ENCODE measurements at places on chromosomes 3 and 15.

DNA sequence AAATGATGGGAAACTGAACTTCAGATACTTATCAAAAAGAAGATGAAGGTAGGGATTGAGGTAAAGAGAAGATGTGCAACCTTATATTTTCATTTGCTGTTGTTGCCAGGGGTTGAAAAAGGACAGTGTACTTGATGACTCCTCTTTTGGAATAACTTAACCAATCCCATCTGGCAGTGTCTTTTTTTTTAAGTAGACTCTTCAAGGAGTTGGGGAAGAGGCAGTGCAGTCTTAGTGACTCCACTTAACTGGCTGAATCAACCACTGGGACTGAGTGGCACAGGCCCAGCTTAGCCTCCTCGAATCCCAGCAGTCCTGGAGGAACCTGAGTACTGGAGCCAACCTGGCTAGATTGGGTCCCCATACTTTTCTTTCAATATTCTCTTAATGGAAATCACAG, 27.3 kb upstream of the FILIP1L start:
- no peak for DNase-seq

DNA sequence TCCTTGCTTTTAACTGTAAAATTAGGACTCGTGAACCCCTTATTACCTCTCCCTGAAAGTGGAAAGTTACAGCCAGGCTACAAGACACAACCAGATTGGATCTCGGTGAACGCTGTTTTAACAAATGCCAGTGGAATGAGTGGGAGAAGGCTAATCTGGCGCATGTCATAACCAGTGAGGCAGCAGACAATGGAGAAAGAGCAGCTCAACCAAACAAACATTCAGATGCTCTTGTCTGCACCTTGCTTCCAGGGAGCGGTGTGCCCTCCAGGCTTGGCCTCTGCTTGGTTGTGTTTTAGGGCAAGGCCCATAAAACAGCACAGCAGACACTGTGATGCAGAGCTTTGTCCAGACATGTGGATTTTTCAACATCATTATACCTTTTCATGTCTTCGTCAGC, 45.9 kb upstream of the ATP1B3 start:
- no peak for DNase-seq

DNA sequence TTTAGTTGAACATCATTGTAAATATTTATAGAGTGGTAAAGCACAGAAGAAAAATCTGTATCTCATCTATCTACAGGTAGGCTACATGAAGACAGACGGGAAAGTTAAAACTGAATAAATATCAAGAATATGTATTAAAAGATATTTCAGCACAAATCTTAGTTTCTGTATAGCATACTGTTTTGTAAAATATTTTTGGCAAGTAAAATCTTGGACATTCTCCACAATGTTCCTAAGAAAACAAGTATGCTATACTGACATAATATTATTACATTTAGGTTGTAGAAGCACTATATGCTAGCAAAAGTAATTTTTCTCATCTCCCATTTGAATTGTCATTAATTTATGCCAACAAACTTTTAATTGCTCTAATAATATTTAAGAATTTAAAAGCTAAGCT, 326.4 kb upstream of the ARL6 start:
- DNase-seq = no peak

DNA sequence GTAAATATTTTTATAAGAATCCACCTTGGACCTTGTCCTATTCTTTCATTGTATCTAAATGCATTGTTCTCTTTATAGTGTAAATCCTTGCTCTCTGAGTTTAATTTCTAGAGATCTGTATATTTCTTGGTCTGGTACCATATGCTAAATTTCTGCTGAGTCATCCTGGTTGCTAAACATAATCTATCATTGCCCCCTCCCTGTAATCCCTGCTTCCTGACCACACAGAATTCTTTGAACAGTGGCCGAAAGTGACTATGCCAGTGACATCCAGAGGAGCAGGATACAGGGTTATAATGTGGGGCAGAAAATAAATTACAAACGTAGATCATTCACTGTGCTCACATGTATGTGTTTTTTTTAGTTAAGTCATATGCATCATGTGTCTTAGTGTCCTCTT, 143.1 kb downstream of the DIPK2A start:
- no peak for DNase-seq

DNA sequence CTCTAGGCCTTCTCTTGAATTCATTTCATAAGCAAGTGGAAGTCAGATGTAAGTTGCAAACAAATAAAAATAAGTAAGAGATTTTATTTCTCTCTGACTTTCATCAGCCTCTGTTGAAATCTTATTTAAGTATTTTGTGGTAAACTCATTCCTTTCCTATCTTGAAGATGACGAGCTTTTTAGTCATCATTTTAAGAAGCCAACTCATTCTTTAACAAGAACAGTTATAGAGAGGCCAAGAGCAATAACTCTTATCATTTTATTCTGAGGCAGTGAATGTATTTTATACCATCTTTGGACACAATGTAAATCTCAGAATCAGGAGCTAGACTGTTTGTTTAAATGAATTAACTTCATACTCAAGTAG, 147.5 kb upstream of the MBNL1 start:
- DNase-seq = no peak

- DNase-seq = peak; percentile 7
These were observed 69.6 kb downstream of the ASB7 start for GRCh38 chr15:100671858-100672543.

GRCh38 chr15:73258271-73259108, 110.3 kb downstream of the HCN4 start:
- no peak for DNase-seq

GRCh38 chr3:114848082-114848481, 299.0 kb downstream of the ZBTB20 start:
- DNase-seq = peak; percentile 88

- DNase-seq = no peak
These were observed 140.4 kb downstream of the GABRB3 start for GRCh38 chr15:26632500-26632899.

DNA sequence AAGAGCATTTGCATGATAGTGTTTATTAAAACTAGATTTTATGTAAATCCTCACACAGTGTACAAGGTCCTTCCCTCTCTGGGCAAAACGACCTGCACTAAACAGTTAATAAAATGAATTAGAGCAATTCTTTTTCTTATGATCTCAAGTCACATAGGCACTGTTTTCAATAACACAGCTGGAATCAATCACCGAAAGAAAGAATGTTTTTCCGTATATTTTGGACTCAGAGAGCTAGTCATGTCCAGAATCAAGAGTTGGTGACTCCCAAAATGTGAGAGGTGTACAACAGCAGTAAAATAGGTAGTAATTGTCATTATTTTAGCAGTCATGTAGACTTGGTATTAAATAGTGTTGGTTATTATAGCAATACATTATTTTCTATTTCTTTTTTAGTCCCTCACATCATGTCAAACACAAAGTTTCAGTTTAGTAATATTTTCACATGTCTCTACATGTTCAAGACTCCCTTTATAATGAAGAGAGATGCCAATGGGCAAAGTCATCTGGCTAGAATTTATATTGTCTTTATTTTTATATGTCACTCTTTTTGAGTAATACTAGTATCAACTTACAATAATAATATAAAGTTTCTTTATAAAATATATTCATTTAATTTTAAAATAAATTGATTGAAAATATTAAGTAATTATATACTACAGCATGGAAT, 448.6 kb upstream of the CDIN1 start:
- no peak for DNase-seq

DNA sequence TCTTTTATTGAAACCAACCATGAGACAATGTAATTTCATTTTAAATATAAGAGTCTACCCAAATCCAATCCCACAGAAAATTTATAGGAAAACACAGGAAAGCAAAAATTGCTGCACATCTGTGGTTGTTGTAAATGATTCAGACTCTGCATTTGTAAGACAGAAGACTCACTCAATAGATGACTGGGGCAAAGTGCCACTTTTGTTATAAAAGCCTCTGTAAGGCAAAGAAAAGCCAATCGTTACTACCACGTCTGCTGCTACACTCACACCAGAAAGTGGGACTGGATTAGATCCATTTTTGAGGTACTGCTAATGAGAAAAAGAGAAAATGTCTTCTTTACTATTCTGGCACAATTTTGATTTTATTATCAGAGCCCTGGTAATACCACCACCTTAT, 74.9 kb downstream of the SEMA6D start:
- no peak for DNase-seq

GRCh38 chr15:23686466-23687142, 501 bp downstream of the NDN start:
- DNase-seq = no peak

GRCh38 chr3:55608301-55608937, 121.3 kb upstream of the WNT5A start:
- no peak for DNase-seq

- DNase-seq = no peak
These were observed 2.3 kb upstream of the C3orf62 start for GRCh38 chr3:49279376-49279775.

DNA sequence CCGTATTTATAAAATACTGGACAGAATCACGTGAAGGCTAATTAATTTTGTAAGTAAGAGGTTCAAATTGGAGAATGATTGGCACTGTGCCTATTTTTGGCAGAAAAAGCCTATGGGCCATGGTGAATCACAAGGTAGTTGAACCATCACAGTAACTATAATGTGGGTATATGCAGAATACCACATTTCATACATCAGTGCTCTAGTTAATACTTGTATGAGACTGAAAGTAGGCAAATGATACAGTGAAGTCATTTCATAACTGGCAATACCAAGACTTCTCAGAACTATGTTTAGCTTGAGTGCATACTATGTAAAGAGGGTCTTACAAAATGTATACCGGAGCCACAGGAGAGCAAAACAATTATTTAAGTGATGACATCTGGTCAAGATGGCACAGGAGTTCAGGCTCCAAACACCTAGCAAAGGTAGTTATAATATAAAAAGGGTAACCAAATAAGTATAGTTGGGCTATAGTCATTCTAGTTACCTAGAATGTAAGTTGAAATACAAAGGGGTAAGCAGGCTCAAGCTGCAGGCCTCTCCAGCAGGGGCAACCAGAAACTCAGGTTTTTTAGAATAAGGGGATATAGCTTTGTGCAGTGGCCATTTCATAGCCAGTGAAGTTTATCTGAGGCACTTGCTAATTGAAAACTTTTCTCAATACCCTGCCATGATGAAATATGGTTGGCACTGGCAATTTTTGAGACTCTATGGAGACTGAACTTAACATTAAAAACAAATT, 19.1 kb downstream of the GPR160 start:
- no peak for DNase-seq

GRCh38 chr3:65070968-65071367, 383.2 kb upstream of the ADAMTS9 start:
- no peak for DNase-seq

DNA sequence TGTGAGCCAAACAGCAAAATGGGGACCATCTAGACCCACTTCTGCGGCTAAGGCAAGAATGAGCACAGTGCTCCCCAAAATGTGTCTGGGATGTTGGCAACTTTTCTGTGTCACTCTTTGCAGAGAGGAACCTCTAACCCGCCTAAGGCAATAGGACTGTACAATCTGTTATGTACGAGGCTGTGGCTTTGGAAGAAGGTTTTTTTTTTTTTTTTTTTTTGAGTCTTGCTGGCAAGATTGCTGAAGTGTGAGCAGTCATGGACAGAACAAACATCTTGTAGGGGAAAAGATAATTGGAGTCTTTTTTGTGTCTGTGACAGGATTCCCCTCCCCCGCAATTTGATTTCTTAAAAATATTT, 7.2 kb downstream of the FEZF2 start:
- DNase-seq = no peak

GRCh38 chr15:45378149-45378912, at the start of gene GATM:
Gene GATM (minus strand): TSS chr15:45378544. CDS start chr15:45378453, 91 bp downstream.
- peak; percentile 57 for DNase-seq

DNA sequence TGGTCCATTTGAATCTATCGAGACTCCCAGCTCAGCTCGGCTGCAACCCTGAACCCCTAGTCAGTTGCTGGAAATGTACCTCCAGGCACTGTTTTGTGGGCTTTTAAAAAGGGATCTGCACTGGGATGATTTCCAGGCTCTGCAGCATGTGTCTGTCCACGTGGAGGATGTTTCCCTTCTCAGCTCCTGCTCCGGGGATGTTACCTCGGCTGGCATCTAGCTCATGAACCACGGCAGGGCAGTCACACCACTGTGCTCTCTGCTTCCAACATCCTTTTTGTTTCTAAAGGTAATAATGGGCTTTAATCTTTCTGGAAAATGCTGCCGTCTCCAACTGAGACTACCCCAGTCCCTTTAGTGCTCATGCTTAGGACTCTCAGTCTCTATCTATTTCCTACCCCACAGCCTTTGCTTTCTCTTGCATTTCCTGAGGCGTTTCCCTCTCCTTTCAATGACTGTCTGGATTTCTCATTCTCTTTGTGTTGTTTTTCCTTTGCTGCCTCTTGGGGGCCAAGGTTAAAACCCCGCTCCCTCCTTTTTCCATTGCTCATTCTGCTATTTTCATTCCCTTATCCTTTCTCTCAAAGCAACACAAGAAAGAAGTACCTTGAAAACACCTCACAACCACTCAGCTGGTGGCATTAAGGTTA, 42.9 kb upstream of the AKAP13 start:
- DNase-seq = no peak
